ENCODE measurements at places on chromosomes 11 and 22.

DNA sequence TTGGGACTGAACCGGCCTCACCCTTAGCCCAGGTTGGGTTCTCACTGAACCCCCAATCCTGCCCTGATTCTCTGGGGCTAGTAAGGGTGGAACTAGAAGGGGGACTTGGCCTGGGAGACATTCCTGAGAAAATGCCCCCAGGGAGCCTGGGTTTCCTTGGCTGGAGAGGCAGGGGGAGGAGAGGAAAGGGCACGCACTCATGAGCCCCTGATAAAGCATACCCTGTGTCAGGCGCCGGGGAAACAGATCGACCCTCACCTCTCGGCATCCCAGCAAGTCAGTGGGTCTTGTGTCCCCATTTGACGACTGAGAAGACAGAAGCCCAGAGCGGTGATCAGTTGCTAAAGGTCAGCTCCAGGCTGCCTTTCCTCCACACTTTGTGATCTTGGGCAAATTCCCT lies 47.7 kb upstream of the RTL6 start:
- no peak for DNase-seq

GRCh38 chr11:121802542-121802941 lies 313.5 kb downstream of the BLID start:
- DNase-seq, result no peak

DNA sequence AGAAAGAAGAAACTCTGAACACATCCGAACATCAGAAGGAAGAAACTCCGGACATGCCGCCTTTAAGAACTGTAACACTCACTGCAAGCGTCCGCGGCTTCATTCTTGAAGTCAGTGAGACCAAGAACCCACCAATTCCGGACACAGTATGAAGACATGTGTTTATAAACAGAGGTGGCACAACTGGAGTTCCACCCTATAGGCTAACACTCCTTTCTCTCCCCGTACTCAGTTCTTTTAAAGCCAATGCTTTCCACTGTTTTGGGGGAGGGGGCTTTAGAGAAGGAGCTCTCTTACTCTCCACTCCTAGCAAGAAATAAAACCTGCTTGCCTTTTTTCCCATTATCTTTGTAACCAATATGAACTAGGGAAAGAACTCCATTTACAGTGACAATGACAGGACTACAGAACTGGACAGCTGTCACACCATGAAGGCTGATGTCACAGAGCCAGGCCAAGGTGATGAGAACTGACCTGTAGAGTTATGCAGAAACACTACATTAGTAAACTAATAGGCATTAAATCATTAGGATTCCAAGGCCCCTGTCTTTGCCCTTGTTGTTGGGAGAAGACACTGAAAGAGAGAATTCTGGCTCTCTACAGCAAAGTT lies 733 bp downstream of the TRIM5 start:
- no peak for DNase-seq

- DNase-seq, result no peak
These were observed 77.9 kb downstream of the XRRA1 start for GRCh38 chr11:74871037-74871436.

- DNase-seq, result no peak
These were observed 5.0 kb upstream of the ANO1 start for GRCh38 chr11:70072861-70073755.

GRCh38 chr11:45089251-45089650 lies 57.2 kb upstream of the PRDM11 start:
- DNase-seq, result no peak

DNA sequence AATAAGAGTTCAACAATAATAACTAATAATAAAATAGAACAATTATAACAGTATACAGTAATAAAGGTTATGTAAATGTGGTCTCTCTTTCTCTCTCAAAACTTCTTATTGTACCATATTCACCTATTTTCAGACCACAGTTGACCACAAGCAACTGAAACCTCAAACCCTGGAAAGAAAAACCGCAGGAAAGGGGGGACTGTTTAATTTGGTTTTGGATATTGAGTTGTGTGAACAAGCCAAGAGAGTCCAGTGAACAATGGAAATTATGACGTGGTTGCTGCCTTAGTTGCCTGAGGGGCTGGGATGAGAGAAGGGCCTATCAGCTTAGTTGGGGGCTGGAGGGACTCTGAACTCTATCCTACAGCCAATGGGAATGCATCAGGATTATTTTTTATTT lies 178.7 kb upstream of the POU2AF2 start:
- no peak for DNase-seq

DNA sequence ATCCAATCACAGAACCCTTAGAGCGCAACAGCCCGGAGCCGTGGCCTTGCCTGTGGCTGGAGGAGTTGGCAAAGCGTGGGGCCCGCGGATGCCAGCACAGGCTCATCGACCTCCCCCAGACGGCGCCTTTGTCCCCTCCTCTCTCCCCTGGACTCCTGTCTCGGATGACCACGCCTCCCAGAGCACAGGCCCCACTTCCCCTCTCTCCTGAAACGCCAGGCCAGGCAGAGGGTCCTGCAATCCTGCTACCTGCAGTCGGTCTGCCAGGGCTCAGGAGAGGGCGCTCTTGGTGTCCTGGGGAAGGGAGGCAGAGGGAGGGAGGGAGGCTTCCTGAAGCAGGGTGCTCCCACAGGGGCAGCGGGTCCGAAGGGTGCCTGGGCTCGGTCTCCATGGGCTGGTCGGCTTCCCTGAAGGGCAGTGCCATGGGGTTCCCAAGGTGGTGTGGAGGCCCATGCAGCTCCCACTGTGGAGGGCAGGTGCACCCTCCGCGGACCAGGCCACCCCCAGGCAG lies 16.6 kb upstream of the TTLL12 start:
- no peak for DNase-seq

DNA sequence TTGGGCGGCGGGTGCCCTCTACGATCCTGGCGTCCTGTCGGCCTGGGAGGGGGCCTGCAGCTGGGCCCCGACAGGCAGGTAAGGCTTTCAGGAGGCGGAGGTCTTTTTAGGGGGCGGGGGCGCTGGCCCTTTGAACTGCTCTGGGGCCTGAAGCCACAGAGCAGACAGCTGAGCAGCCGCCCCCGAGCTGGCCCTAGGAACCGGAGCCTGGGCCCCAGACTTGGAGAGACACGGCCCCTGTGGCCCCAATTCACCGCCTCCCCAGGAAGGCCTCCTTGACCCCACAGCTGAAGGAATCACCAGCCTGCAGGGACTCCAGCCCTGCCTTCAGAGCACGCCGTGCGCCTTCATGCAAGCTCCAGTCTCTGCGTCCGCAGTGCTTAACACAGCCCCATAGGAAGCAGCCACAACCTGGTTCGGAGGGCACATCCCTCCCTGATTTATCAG lies 618 bp upstream of the CERK start:
- DNase-seq, result no peak

DNA sequence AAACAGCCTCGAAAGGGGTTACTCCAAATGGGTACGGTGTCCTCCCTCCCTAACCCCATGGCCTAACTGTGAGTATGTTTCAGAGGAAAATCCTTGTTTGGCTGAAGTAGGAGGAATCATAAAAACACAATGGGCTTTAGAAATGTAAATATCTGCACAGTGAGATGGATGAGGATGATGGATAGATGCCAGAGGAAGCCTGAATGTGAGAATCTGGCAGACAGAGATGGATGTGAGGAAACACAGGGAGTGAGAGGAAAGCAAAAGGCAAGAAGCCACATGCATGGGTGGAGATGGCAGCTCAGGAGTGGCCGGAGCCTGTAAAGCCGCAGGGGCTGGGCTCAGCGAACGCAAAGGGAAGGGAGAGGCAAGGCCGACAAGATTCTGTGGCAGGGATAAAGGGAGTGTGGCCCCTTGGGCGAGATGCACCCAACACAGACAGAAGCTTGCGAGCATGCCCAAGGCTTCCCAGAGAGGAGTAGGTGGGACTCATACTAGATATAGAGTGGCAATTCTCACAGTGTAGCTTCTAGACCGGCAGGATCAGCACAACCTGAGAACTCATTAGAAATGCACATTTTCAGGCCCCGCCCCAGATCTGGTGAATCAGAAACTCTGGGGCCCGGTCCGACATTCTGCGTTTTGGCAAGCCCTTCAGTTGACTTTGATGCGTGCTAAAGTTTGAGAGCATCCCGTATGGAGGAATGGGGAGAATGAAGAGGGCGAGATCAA lies 237.3 kb upstream of the CADM1 start:
- DNase-seq, result no peak

- no peak for DNase-seq
These were observed 53.7 kb downstream of the GALNT18 start for GRCh38 chr11:11567936-11568650.

DNA sequence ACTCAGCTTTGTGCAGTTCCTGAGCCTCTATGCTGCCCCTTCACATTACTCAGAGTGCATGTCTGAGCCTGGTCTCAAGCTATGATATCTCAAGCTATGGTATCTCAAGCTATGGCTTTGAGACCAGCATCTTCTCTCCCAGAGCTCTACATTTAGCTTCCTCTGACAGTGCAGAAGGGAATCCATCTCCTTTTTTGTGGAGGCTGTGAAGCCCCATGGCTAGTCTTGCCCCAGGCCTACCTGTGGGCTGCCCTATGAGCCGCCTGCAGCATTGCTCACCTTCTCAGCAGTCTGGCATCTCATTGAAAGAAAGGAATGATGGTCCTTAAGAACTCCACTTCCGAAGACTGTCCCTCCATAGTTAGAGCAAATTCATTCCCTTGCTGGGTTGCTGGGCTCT lies 12.6 kb downstream of the PGAP2 start:
- DNase-seq, result no peak

DNA sequence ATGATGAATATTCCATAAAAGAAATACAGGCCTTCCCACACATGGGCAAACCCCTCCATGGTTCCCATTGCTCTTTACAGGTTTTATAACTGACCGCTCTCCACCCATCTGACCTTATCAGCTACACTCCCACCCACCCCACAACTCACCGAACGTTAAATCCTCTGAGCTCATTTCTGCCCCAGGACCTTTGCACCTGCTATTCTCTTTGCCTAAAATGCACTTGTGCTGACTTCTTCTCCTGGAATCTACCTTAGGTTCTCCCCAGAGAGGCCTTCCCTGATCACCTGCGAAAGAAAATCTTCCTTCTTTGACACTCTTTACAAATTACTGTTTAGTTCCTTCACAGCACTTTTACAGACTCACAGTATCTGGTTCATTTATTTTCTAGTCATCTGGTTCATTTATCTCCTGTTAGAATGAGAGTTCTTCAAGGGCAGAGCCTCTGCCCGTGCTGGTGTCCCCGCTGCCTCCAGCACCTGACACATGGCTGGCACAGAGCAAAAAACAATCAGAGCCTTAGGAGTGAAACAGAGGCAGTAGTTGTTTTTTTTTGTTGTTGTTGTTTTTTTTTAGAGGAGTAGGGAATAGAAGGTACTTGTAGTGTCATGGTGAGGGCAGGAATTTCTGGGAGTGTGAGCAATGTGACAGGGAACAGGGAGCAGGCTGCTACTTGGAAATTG lies 21.6 kb upstream of the GRK3 start:
- DNase-seq, result no peak

DNA sequence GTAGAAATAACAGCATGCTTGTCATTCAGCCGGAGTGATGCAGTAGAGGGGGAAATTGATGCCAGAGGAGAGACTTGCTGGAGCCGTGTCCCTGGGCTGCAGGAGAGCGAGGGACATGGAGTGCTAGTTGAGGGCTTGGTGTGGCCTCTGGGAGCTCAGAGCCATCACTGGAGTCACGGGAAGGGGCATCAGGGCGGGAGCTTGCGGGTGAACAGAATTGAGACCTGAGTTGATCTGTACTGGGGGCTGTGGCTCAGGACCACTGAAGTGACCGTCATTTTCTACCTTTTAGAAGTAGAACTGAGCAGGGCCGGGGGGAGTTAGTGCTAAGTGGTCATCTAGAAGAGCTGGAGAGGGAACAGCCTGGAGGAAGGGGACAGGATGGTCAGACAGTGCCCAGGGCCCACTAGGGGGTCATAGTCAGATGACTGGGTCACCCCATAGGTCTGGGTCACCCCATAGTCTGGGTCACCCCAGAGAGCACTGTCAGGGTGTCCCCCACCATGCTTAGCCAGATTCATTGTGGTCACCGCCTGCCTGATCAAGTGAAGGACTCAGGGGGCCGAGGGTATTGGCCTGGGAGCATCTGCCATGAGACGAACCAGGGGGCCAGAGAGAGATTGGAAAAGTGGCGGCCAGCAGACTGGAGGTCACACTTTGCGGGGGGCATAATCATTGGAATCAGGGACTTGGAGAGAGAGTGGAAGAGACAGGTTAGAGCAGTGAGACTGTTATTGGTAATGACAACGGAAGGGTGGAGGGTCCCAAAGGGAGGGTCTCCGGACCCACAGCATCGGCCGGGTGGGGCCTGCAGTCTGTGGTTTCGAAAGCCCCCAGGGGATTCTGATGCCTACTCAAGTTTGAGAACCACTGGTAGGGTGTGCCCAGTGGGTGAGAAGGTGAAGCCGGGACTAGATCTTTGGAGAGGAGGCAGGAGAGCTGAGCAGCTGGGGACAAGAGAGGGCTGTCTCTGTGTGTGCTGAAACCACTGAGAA lies 15.2 kb downstream of the RIBC2 start:
- DNase-seq, result no peak

GRCh38 chr11:65452806-65453490 lies 30.4 kb downstream of the NEAT1 start:
- no peak for DNase-seq

GRCh38 chr22:24125941-24126340 lies 55.3 kb upstream of the SUSD2 start:
- DNase-seq, result no peak

DNA sequence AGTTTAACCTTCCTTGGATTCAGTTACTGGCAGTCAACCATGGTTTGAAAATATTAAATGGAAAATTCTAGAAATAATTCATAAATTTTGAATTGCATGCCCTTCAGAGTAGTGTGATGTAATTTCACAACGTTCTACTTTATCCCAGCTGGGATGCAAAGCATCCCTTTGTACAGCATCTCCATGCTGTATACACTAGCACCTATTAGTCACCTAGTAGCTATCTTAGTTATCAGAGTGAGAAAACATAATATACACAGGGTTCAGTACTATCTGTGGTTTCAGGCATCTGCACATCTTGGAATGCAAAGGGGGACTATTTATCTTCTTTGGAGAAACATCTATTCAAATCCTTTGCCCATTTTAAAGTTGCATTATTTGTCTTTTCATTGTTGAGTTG lies 30.8 kb downstream of the CBL start:
- DNase-seq, result no peak

DNA sequence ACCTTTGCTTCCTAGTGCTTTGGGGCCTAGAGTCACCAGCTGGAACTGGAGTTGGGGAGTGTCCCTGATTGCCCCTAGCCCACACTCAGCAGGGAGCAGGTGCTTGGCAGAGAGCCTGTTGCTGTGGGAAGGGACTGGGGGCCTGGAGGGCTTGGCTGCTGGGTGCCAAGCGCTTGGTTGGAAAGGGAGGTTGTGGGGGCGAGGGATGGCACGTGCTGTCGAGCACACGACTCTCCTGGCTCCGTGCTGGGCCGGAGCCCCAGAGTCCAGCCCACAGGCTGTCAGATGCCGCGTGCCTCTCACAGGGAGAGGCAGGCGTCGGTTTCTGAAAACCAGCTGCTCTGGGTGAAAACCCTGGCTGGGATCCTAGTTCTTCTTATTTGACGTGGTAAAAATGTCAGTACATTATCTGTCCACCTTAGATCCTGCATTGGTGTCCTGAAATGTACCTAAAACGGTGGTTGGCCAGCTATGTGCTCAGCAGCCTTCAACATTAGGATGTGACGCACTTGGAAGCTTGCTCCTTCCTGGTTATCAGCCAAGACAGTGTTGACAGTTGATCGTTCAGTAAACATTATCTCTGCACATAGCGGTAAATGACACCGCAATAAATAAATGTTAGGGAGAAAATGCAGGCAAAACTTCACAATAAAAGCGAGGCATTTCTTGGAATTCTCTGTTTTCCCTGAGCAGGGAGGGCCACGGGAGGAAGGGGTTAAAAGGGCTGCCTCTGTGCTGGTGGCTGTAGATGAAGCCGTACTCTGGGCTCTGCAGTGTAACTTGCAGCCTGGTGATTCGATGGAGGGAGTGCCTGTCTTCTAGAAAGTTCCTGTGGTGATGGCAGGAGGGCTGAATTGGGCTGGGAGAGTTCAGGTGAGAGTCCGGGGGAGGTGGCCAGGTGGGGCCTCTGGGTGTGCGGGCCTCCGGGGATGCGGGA lies 29.2 kb downstream of the GRAMD4 start:
- DNase-seq, result no peak
